CD4-positive, alpha-beta memory T cell (primary cell): ENCODE measurements at places on chromosomes 4 and X. TPM values are rescaled to one million over a fixed set of nuclear protein-coding genes. Genes with fewer than 3 reads are reported as not detected.

GRCh38 chr4:188423039-188423438 lies 283.8 kb downstream of the TRIML1 start:
- DNase-seq: no peak

Gene FAM184B
- total RNA-seq: not detected

- DNase-seq: no peak
These were observed 78.1 kb downstream of the SRPX start for GRCh38 chrX:38142610-38143009.

DNA sequence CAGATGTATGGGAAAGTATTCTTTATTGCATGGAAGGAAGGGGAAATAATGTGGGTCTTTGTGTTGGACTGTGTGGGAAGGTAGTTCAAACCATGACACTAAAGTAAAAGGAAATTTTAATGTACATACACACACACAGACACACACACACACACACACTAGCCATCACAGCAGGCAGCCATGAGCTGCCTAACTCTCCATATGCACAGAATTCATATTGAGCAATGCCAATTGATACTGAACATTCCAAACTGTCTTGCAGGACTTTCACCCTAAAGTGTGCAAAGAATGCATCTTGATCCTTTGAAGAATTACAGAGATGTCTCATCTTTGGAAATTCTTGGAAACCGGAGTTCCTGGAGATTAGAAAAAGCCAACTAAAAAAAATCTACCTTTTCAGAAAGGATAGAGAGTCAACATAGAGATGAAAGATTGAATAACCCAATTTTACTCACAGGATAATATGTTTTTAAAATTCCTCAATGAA lies 120.6 kb upstream of the MBNL3 start:
- no peak for DNase-seq

DNA sequence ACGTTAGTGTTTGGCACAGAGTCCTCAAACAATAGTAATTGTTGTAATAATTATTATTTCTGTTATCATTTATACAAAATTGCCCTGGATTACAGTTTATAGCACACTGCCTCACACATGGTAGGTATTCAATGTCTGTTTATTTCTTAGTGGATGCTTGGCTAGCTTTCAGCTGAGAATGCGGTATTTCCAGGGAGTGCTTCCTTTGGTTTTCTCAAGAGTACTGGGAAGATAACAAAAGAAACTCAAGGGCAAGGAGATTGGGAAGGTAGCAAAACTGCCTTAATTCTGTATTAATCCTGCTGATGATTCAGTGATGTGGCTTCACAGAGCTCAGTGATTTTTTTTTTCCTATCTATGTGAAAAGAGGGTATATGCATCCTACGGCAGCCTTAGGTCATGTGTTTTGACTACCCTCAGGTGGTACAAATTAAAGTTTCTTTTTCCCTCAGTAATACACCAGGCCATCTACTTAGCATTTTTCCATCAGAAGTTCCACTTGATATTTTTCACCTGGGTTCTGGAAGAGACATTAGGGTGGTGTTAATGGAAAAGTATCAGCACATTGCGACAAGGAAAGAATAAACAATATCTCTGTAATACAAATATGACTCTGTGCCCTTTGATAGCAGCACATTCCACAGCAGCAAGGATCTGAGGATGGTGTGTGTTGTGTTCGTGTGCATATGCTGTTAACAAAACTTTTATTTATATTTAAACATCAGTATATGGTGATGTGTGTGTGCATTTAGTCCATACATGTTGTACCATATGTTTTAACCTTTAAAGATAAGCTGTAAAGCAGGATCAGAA lies 124.3 kb upstream of the RASGEF1B start:
- no peak for DNase-seq

DNA sequence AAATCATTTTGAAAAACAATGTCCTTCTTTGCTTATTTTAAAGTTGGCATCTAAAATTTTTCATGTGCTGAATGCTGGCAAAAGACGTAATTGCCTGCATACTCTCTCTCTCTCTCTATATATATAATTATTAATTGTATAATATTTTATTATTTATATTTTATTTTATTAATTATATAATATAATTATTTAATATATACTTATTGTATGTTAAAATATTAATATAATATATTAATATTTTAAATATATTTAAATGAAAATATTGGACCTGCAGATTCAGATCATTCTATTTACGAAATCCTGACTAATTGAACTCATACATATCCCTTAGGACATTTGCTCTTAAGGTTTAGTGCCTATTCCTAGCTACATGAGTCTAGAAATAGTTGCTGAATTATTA lies 144.7 kb upstream of the VCX start:
- DNase-seq: no peak

DNA sequence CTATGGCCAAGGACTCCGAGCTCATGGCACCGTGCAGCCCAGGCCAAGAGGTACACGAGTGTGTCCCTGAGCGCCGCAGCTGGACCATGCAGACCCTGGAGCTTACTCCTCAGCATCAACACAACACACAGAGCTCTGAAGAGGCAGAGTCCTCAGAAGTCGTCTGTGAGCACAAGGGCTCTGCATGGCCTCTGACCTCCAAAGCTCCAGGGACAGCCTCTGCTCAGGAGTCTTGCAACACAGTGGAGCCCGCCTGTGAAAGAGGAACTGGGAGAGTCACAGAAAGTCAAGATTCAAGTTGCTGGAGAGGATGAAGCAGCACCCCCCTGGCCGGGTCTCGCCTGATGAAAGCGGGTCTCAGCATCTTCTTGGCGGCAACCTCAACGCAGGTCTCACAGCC lies 2.9 kb downstream of the LRPAP1 start:
- no peak for DNase-seq
